ENCODE measurements at places on chromosomes 4 and X.
A peak's percentile ranks its signal among the peaks of the same experiment; 100 is the strongest.

DNA sequence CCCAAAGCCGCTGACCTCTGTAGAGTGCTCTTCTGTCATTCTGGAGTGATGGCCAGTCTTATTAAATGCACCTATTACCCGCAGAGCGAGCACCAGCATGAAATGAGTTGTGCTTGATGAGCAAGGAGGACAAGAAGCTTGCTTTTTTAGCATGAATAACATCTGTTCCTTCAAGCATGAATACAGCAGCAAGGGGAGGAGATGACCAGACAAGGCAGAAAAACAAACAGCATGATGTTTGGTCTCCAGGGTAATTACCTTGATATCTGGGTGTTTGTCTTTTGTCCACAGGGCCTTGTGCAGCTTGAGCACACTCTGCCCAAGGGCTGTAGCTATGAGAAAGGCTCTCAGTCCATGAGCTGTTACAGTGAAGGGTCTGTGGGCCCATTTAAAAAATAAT lies 324.8 kb upstream of the DDX53 start:
- DNase-seq, result peak; percentile 25

DNA sequence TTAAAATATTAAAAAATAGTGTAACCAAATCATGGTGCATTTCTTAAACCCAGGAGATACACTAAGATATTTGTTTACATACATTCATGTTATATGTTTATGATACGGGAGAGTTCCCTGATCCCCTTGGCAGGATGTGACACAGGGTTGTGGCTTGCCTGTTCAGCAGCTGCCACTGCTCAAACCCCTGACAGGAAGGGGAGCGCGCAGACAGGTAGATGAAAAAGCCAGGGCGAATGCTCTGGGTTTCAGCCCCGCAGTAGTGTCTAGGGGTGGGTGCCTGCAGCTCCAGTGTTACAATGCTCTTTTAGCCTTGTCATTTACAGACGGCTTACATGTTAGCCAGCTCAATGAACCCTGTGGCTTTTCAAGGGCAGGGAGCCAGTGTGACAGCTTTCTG lies 1343.8 kb upstream of the IGFBP7 start:
- DNase-seq, result peak; percentile 12

DNA sequence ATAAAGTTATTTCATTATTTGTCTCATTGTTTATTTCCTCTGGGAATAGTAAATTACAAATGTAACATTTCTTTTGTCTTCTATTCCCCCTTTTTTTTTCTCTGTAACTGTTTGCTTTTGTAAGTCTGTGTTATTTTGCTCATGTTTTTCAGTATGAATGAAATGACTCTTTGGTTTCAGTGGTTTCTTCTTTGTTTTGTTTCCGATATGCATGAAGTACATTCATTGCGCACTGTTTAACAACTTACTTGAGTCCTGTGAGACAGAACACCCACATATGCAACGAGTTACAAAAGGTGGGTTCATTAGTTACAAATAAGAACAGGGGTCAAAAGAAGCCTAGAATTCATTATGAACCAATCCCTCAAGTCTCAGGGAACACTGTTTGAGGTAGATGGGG lies 175.0 kb upstream of the UGT8 start:
- no peak for DNase-seq

GRCh38 chr4:6727081-6727942 lies 11.3 kb downstream of the BLOC1S4 start:
- DNase-seq, result peak; percentile 39

- DNase-seq, result no peak
Observed at GRCh38 chrX:97399400-97399799, 515.7 kb downstream of the RPA4 start.

- DNase-seq, result no peak
Observed at GRCh38 chr4:120561648-120562047, 360.9 kb downstream of the PRDM5 start.

- no peak for DNase-seq
Observed at GRCh38 chr4:20662851-20663250, 37.4 kb upstream of the PACRGL start.

DNA sequence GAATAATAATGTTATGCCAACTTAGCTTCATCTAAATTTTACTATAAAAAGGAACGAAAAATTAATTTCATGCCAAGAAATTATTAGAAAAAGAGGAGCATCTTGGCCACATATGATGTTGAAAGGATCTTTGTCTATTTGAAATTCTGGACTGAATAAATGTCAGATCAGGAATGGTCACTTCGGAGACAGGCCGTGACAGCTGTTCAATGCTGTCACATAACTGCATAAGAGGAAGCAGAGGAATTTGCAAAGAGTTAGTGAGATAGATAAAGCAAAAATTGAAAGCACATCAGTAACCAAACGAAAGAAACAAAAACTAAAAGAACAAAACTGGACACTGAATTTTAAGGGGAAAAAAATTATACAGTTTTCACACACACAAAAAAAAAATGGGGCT lies 100.9 kb downstream of the GASK1B start:
- no peak for DNase-seq

GRCh38 chrX:19729761-19730160 lies 157.6 kb downstream of the SH3KBP1 start:
- no peak for DNase-seq

DNA sequence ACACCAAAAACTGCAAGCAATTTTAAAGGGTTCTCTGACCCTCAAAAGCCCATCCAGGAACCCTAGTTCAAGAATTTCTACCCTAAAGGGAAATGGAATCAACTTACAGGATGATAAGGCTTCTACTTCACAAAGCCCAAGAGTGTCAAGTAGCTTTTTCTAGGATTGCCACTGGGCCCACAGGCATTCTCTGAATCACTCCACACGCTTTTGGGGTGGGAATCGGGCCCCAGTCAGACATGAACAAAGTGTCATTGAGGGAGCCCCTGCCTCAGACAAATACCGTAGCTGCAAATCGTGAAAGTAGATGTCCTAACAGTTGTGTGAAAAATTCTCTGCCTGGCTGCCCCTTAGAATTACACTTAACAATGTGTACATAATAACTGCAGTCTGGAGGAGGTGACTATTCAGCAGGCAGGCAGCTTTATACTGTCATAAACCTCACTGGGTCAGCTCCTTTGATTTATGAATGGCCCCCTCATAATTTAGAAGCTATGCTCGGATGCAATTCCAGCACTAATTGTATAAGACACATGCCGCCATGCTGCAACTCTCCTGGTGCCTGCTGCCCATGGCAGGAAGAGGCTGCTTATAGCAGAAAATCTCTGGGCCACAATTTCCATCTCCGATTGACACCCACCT lies 36.7 kb downstream of the CHRDL1 start:
- DNase-seq, result no peak

- no peak for DNase-seq
Observed at GRCh38 chr4:107808572-107808971, 16.2 kb upstream of the SGMS2 start.

DNA sequence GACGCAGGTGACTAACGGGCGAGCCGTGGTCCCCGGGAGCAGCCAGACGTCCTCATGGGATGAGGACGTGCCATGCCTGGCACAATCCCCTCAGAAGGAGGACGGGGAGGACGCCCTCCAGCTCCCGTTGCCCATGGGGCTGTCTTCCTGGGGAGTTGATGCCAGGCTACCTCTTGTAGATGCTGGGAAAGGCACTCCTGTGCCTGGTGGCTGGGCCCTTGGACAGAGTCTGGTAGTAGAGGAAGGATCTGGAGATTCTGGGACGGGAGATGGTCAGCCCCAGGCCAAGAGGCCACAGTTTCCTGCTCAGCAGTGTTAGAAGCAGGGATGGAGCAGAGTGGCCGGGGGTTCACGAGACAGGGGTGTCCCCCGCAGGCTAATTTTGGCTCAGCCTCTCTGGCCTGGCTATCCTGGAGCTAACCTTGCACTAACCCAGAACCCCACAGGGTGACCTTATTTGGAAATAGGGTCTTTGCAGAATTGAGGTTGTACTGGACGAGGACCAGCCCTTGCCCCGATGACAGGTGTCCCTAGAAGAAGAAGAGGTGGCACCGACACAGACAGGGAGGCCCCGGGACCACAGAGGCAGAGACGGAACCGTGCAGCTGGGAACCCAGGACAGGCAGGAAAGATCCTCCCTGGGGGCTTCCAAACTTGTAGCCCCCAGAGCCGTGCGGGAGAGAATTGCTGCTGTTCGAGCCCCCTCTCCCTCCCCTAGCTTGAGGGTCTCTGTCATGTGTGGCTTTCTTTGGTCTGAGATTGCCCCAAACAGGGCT lies 50.1 kb upstream of the ADRA2C start:
- no peak for DNase-seq

GRCh38 chr4:93897559-93897958 lies 69.0 kb downstream of the ATOH1 start:
- DNase-seq, result peak; percentile 26

DNA sequence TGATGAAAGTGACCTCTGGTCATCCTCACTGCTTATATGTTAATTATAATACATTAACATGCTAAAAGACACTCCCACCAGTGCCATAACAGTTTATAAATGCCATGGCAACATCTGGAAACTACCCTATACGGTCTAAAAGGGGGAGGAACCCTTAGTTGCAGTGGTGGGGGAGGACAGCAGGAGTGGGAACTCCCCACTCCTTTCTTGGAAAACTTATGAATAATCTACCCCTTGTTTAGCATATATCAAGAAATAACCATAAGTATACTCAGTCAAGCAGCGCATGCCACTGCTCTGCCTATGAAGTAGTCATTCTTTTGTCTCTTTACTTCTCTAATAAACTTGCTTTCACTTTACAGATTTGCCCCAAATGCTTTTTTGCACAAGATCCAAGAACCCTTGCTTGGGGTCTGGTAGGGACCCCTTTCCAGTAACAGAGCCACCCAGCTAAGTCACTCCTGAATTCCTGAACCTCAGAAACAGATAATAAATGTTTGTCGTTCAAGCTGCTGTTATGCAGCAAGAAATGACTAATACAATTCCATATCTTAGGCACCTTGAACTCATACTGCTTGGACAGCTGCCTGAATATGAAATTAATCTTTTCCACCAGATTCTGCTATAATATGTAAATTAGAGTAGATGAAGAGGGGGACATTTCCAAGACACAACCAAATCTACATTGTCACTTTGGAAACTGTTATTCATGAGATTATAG lies 14.4 kb upstream of the REPS2 start:
- DNase-seq, result no peak

DNA sequence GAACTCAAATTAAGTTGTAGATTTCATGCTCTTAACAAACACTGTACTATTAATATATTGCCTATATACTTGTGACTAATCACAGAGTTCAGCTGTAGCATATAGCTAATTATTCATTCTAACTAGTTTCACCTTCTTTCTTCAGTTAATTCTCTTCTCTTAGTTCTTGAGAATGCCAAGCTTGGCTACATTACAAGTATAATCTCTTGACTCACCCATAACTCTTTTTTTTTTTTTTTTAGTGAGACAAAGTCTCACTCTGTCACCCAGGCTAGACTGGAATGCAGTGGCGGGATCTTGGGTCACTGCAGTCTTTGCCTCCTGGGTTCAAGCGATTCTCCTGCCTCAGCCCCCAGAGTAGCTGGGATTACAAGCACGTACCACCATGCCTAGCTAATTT lies 5.4 kb downstream of the KLHL5 start:
- DNase-seq, result no peak

- DNase-seq, result no peak
Observed at GRCh38 chrX:22095286-22095685, 63.2 kb downstream of the PHEX start.

DNA sequence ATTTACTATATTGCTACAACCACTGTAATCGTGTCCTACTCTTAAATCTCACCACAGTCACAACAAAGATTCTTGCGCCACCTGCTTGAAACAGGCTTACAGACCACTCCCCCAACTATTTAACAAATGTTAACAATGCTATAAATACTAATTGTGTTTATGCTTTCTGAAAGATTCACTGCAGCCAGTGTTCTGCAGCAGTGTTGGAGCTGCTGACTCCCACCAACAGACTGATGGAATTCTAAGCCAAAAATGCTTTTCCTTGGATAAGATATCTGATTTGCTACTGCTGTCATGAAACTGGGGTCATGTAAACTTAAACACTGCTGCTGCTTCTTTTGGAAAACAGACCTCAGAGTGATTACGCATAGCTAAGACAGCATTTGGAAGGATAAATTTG lies 244.2 kb upstream of the MAB21L2 start:
- DNase-seq, result no peak

- DNase-seq, result no peak
Observed at GRCh38 chr4:67480810-67481209, 64.5 kb downstream of the CENPC start.

- DNase-seq, result no peak
Observed at GRCh38 chr4:26028133-26028792, 114.2 kb downstream of the SMIM20 start.

- DNase-seq, result peak; percentile 13
Observed at GRCh38 chr4:169723207-169723965, 34.4 kb downstream of the HPF1 start.

DNA sequence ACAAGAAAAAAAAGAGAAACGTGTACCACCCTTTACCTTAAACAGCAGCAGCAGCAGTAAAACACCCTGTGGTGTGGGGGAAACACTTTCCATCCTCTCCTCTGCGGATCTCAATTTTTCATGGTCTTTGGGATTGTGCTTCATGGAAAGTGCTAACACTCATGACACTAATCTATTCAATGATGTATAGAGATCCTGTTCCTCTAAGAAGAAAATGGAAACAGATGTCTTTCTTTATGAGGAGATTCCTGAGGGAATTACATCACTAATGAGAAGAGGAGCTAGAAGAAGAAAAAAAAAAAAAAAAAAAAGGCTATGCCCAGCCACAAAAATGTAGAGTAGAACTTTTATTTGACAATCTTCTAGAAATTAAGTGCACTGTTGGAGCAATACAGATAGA lies 62.9 kb upstream of the NDST3 start:
- DNase-seq, result no peak

GRCh38 chr4:8862334-8862733 lies 9.3 kb downstream of the HMX1 start:
- no peak for DNase-seq

DNA sequence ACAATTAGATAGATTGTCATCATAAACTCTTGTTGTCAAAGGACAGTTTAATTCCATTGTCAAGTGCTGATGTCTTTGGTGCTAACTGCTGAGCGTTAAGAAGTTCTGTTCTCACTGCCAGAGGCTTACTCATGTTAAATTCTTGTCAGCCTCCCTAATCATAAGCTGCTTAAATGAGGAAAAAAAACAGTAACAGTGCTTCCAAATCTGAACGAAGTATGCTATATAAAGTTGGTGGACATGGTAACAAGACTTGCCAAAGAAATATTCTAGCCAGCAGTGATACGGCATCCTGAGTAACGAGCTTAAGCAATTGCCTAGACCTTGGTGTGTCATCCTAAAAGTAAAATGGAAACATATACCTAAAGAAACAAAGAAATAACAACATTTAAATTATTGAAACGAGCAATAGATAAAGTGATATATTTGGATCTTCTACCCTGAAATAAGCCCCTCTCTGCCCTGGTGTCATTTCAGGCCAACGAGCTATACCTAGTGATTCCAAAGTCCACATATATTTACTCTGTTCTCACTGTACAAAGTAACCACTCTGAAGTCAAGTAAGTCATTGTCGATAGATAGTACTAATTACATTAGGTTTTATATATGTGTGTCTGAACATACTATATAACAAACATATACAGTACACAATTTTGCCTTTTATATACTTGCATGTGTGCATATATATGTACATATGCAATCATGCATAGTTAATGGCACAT lies 339.7 kb upstream of the HS3ST1 start:
- DNase-seq, result no peak

GRCh38 chr4:25888781-25889180 lies 25.2 kb upstream of the SMIM20 start:
- DNase-seq, result no peak

GRCh38 chr4:29558789-29559188 lies 1161.4 kb upstream of the PCDH7 start:
- no peak for DNase-seq
